ENCODE measurements at places on chromosomes 7 and 10.

GRCh38 chr10:10644008-10644646, 373.5 kb upstream of the CELF2 start:
- DNase-seq, result no peak

- DNase-seq, result no peak
These were observed 142.6 kb upstream of the LSM8 start for GRCh38 chr7:118041251-118041878.

- DNase-seq, result no peak
These were observed 427.4 kb downstream of the PAXIP1 start for GRCh38 chr7:154575497-154575896.

- no peak for DNase-seq
These were observed 264.5 kb downstream of the CELF2 start for GRCh38 chr10:11282156-11282555.

DNA sequence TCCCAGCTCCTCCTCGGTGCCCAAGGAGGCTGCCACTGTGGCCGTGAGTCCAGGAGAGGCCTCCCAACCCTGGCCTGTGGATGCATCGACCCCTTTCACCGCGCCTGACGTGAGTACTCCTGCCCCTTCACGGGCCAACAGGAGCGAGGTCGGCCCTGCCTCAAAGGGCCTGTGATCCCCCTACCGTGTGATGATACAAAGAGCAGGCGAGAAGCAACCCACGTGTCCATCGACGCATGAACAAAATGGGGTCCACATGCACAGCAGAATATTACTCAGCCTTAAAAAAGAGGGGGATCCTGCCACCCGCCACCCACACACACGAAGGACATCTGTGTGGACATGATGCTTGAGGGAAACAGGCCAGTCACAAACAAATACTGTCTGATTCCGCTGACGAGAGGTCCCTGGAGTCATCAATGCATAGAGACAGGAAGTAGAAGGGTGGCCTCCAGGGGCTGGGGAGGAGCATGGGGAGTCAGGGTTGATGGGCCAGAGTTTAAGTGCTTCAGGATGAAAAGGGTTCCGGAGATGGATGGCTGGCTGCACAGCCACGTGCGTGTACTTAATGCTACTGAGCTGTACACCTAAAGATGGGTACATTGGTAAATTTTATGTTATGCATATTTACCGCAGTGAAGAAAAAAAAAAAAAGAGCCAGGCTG, 151.9 kb downstream of the PRKAG2 start:
- DNase-seq, result no peak

- DNase-seq, result no peak
These were observed 69.0 kb upstream of the ZNF479 start for GRCh38 chr7:57201021-57201894.

- DNase-seq, result no peak
These were observed 90.1 kb downstream of the TEX36 start for GRCh38 chr10:125592897-125593296.

Data from renal cortical epithelial cell (primary cell).